ENCODE measurements at places on chromosomes 6 and 20.

GRCh38 chr6:109783250-109783986, 92.3 kb downstream of the FIG4 start:
- no peak for DNase-seq

DNA sequence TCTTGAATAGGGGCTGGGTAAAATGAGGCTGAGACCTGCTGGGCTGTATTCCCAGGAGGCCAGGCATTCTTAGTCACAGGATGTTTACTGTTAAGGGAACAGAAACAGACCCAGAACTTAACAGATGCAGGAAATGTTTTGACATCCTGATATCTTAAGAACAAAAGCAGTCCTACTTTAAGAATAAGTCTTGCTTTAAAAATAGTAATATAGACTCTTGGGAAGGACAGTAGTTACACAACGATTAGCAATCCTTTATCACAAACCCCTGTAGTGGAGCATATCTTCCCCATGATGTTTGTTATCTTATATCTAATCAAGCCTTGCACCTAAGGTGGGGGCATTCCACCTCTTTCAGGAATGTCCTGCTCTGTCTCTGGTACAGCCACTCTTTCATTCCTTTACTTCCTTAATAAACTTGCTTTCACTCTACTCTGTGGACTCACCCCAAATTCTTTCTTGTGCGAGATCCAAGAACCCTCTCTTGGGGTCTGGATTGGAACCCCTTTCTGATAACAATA, 493.7 kb upstream of the SULF2 start:
- no peak for DNase-seq

- no peak for DNase-seq
These were observed 869.9 kb downstream of the KIF16B start for GRCh38 chr20:15703171-15703911.

DNA sequence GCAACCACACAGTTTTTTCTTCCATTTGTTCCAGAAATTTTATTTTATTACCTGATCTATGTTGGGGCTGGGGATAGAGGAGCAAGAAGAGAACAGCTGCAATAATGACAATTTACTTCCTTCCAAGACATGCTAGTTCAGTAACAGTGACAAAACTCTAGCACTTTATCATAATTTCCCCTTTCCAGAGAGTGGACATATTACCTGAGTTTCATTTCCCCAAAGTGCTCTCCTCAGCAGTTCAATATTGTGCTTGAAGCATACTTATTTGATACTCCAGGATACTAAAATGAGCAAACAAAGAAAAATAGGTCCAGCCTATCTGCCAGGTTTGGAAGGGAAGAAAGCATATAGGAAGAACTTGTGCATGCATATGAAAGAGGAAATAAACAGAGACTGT, 157.7 kb downstream of the ID4 start:
- DNase-seq: no peak

DNA sequence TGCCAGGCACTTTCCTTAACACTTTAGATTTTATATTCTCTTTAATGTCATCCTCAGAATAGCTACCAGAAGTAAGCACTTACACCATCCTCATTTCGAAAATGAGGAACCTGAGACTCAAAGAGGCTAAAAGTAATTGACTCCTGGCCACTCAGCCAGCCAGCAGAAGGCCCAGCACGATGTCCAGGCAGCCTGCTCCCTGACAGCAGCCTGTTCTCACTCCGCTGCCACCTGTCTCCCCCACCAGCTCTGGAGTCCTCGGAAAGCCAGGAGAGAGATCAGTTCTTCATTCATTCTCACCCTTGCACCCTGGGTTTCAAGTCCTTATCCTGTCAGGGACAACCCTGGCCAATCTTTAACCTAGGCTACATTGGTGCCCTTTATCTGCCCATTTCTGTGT, 174.0 kb downstream of the SASH1 start:
- DNase-seq: no peak

GRCh38 chr20:10501402-10501801, 66.3 kb downstream of the SLX4IP start:
- DNase-seq: no peak

DNA sequence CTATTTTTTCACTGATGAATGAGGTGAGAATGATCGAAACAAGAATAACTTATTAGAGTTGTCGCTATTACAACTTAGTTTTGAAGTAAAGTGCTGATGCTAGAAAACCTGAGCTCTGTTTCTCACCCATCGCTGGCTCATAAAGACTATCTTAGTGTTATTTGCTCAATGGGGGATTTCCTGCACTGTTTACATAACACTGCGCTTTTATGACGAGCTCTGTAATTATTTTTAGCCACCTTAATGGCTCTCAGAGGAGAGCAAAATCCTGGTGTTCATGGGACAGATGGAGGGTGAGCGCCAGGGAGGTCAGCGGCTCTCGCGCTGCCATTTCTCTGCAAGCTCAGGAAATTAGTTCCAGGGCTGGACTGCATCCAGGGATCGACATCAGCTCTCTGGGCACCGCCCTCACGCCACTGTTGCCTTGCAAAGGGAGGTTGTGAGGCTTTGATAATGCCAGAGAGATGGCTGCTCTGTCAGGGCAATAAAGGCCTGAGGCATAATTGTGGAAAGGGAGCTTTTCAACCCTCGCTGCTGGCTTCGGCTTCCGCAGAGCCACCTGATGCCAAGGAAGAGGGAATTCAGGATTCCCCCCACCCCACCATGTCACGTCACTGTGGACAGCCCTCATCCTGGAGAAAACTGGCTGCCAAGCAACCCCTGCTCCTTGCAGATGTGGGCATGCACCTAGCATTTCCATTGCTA, 72.0 kb downstream of the DACT2 start:
- DNase-seq: no peak

GRCh38 chr6:134437376-134437775, 119.5 kb upstream of the SGK1 start:
- no peak for DNase-seq

DNA sequence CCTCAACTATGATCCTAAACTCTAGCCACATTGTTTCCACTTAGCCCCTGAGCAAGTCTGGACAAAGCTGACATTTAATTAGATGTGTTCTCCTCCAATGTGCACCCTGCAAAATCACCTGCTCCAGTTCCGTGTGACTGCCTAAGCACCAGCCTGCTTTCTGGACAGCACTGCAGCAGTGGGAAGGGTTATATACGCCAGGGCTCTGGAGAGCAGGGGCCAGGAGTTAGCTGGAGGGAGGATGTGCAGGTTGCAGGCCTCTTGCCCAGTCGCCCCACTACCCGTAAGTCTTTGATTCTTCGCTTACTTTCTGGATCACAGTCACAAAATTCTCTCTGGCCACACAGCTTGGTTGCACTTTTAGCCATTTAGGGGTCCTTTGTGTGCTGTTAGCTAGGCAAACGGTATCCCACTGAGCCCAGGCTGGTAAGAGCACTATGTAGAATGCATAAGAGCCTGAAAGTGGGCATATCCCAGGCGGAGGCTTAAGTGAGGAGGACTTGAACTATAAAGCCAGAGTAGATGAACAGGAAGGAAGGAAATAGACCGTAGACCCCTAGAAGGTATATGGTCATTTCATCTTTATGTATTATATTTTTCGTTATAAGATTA, 10.7 kb upstream of the PLEKHG1 start:
- no peak for DNase-seq

- no peak for DNase-seq
These were observed 13.8 kb downstream of the TGM6 start for GRCh38 chr20:2394411-2395055.

DNA sequence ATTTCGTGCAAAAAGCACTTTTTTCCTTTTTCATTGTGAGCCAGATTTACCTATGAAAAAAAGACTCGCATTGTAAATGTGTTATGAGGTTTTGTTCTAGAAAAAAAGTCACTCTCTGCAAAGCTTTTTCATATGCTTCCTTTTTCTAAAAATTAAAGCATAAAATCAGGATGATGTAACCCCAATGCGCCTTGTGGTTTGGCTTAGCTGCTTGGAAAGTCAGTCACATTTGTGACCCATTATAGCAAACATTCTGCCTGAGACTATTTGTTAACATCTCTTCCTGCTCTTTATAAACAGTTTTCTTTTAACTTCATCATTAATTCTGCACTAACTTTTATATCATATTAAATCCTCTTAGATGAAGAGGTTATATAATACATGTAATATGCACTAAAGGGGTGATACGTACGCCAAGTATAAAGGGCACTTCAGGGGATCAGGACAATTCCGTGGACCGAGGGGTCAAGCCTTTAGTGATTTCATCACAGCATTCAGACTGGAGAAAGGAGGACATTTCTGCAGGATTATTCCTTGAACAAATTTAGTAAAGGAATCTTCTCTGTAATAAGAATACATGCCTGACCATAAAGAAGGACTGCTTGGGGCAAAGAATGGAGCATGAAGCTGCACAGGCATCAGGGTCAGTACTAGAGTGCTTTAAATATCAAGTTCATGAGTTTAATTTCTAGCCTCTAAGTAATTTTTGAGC, 48.1 kb upstream of the SMLR1 start:
- DNase-seq: no peak

GRCh38 chr6:89924231-89924630, 30.0 kb downstream of the GJA10 start:
- no peak for DNase-seq

DNA sequence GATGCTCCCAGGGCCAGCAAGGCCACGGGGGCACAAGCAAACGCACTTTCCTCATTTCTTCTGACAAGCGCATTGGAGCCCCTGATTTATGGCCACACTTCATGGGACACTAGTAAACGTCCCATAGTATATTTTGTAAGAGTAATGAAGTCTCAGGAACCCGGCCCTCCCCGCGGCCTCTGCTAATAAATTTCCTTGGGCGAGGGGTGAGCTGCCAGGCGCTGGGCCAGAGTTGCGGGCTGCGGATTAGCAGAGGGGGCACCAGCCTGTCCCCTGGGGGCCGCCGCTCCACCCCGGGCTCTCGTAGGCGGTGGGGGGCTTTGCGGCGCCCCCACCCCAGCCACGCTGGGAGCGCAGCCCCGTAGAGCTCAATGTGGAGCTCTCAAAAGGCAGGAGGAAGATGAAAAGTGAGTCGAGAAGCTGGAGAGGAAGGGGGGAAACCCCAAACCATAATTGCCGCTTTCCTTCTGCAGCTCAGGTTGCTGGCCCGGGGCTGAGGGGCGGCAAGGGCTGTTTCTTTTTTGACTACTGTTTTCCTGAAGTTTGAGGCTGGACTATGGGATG, 173.6 kb downstream of the CDC5L start:
- no peak for DNase-seq

DNA sequence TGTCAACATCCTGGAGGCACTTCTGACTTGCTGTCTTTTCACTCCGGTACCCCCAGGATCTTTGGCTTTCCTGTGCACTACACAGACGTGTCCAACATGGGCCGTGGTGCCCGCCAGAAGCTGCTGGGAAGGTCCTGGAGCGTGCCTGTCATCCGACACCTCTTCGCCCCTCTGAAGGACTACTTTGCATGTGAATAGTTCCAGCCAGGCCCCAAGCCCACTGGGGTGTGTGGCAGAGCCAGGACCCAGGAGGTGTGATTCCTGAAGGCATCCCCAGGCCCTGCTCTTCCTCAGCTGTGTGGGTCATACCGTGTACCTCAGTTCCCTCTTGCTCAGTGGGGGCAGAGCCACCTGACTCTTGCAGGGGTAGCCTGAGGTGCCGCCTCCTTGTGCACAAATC, 12.0 kb upstream of the MAPRE1 start:
- DNase-seq: no peak

DNA sequence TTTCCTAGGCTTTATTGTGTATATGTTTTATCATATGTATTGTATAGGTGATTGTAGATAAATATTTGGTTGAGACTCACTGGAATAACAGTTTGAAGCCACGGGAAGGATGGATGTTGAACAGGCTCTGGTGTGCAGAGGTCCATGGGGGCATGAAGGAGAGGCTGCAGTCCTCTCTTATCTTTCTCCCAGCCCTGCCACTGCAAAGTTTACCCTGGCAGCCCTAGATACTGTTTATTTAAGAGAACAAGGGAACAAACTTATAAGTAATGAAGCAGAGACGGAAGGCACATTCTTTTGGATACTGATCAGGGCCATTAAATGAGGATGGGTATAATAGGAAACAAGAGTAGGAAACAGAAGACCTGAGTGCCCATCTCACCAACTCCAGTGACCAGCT, 103.6 kb upstream of the SCGN start:
- no peak for DNase-seq

DNA sequence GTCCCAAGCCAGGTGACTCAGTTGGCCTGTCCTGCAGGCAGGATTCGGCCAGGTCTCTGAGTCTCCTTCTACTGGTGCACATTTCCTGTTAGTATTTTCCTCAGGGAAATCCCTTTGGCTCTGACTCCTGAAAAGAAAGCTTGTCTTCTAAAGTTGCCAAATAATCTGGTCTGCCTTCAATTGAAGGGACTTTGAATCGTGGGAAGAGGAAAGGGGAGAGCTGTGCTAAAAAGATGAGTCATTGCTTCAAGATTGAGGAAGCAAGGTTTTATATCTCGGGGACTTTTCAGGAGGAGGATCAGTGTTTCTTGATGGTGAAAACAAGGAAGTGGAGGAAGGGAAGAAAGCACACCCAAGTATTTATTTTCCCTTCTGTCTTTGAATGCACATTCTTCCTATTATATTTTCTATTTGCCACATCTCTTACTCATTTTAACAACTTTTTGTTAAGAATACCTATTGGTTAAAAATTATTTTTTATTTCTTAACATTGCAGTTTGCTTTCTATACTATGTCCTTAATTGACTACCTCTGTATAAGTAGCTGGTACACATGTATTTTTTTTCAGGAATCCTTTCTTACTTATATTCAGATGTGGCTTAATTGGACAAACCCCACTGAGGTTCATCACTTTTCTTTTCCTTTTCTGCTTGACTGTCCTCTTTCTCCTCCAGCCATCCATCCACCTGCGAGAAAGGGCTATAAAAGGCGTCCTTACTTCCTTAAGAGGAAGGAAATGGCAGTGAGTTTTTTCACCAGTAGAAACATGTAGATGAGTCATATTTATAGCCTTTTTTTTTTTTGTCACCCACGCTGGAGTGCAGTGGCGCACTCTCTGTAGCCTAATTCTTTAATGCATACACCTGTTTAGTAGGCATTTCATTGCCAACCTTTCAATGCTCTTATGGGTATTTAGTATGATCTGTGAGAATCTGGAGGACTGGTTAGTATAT, 15.0 kb upstream of the IFNGR1 start:
- DNase-seq: no peak

- DNase-seq: peak; percentile 98
These were observed at the start of gene TAF4 for GRCh38 chr20:62065674-62066338. Gene TAF4 (minus strand): TSS chr20:62065881. CDS start chr20:62065810, 71 bp downstream.

- DNase-seq: no peak
These were observed 15.9 kb downstream of the NT5E start for GRCh38 chr6:85465762-85466161.

- DNase-seq: no peak
These were observed 12.9 kb downstream of the ANKS1A start for GRCh38 chr6:34901930-34902329.

GRCh38 chr6:16723402-16723801, 37.9 kb downstream of the ATXN1 start:
- DNase-seq: no peak

GRCh38 chr6:72246926-72247325, 360.6 kb downstream of the RIMS1 start:
- no peak for DNase-seq

GRCh38 chr6:151036869-151037680, 171.6 kb downstream of the MTHFD1L start:
- no peak for DNase-seq

DNA sequence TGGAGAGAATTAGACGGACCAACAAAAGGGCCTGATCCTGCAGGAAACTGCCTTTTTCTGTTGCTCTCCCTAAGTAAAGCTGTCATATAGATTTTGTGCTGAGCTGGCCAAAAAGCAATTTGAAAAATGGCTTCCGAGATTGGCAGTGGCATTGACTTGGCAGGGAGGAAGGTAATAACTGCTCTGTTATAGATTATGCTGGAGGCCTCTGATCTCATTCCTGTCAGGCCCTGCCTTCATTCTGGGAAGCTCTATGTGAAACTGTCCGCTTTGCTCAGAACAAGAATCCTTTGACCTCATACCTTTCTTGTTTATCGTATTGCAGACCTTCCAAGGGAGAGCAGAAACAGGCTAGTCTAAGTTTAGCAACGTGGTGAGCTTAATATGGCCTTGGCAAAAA, 234.4 kb downstream of the PHACTR1 start:
- DNase-seq: no peak

Data from T47D (cell line).